ENCODE measurements at places on chromosomes 12 and 14. TPM values are rescaled to one million over a fixed set of nuclear protein-coding genes. Genes with fewer than 3 reads are reported as not detected.

The SLC6A15 gene
- not detected for total RNA-seq

The OTX2 gene
- total RNA-seq: not detected

The KRT73 gene
- not detected for total RNA-seq

The MRPL42 gene
- total RNA-seq: 84.1 TPM

The VTI1B gene
- total RNA-seq: 94.4 TPM

The CNTN1 gene
- not detected for total RNA-seq

The TTC6 gene
- not detected for total RNA-seq

The KLHDC1 gene
- 2.0 TPM for total RNA-seq

The TMEM63C gene
- 0.68 TPM for total RNA-seq

The IFNG-AS1 gene
- total RNA-seq: 0.95 TPM

The CIDEB gene
- total RNA-seq: 12.4 TPM

The TRMT5 gene
- 18.1 TPM for total RNA-seq

The KRT6C gene
- not detected for total RNA-seq

The APOF gene
- total RNA-seq: not detected

The EIF2S3B gene
- total RNA-seq: 1.7 TPM
